ENCODE measurements at places on chromosomes 11 and 22. TPM values are rescaled to one million over a fixed set of nuclear protein-coding genes. Genes with fewer than 3 reads are reported as not detected.

DNA sequence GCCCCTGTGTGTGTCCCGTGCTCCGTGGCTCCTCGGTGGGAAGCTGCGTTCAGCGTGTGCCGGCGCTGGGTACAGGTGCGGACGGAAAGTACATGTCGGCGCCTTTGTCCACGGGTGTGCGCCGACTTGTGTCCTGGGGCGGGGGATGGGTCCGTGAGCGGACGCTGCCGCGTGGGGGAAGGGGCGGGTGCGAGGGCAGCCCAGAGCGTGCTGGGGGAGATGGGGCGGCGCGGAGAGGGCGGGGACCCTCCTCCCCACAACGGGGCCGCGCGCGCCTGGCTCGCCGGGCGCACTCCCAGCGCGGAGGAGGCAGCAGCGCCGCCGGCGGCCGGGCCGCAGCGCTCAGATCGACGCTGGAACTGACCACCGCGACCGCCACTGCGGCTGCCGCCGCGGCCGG, 33.6 kb upstream of the RELT start:
- no peak for DNase-seq

DNA sequence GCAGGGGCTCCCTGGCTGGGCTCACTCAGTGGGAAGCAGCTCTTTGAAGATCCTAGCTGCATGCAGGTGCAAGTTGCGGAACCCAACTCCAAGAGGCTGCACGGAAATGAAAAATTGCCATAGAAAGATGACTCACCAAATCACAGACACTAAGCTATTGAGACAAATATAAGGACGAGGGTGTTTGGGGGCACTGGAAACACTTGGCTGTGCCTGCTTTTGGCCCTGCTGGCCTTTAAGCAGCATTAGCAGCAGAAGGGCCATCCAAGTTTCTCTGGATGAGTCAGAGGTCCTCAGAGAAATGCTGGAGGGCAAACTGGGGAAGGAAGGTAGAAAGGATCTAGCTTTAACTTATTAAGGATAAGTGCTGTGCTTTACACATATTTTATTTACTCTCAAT, 282.3 kb downstream of the KIRREL3 start:
- no peak for DNase-seq

GRCh38 chr11:46684367-46684766, 16.1 kb downstream of the ARHGAP1 start:
- DNase-seq: no peak

RTN4R gene
- 23.3 TPM for polyA plus RNA-seq

GRCh38 chr11:132490978-132491377, 1041.3 kb downstream of the OPCML start:
- peak; percentile 62 for DNase-seq

STK33 gene
- 0.43 TPM for polyA plus RNA-seq

- DNase-seq: no peak
Observed at GRCh38 chr22:36900225-36900624, 13.2 kb upstream of the CSF2RB start.

GRCh38 chr11:68044898-68045351, 6.1 kb downstream of the TCIRG1 start:
- no peak for DNase-seq

DNA sequence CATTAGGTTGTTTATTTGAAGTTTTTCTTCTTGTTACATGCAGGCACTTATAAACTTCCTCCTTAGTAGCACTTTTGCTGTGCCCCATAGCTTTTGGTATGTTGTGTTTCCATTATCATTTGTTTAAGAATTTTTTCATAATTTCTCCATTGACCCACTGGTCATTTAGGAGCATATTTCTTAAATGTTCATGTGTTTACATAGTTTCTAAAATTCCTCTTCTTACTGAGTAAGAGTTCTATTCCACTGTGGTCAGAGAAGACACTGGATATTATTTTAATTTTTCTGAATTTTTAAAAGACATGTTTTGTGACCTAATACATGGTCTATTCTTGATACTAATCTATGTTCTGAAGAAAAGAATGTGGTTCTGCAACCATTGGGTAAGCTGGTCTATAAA, 333.0 kb downstream of the DDX10 start:
- no peak for DNase-seq

KIAA1671 gene
- 6.6 TPM for polyA plus RNA-seq

OR51B2 gene
- polyA plus RNA-seq: not detected

DNA sequence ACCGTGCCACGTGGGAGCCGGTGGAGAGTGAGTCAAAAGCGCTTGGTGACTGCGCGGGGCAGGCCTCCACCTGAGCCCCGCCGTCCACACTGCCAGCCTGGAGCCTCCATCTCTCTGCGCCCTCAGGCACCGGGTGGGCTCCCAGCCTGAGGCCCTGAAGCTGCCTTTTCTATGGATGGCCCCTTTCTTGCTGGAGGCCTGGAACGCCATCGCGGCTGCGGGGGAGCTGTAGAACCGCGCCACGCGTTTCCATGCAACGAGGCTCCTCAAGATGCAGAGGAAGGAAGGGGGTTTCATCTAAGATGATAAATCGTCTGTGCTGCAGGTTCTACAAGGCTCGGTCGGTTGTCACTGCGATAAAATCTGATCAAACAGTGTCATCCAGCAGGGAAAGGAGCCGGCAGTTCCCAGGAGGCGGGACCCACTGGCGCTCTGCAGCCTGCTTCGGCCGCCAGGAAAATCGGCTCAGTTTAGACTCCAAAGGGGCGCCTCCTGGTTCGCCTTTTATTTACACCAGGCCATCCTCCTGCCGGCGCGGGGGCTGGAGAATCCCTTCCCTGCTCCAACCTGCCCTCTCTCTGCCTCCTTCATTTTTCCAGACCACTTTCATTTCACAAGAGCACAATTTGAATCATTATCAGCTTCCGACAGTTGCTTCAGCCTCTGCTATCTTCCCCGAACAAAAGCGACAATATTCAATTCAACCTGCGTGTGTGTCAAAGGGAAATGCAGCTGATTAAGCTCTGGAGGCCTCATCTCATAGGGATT, 624.4 kb downstream of the BRD1 start:
- DNase-seq: no peak

KCNJ4 gene
- not detected for polyA plus RNA-seq

TMEM134 gene
- 59.2 TPM for polyA plus RNA-seq

DNA sequence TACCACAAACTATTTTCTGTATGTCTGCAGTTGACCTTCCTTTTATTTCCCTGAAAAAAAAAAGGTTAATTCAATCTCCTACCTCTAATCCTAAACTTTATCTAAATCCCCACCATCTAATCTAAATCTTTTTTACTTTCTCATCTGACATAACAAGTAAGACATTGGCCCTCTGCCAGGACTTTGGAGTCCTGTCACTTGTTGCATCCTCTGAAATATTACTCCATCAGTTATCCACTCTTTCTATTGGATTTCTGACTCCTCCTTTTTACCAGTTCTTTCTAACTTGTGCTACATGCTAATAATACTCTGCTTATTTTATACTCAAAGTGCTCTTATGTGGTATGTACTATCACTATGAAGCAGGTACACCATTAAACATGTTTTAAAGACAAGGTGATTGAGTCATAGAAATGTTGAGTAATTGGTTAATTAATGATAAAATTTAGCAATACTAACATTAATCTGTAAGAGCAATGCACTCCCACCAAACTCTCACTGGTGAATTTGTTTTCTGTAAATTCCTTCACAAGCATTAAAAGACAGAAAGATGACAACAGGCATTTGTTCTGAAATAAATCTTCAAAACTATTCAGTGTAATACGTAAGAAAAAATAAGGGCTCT, 914.2 kb upstream of the RAG2 start:
- no peak for DNase-seq

C11orf87 gene
- polyA plus RNA-seq: not detected

- DNase-seq: peak; percentile 39
Observed at GRCh38 chr22:24189249-24190158, 8.2 kb downstream of the SUSD2 start.

CHRM4 gene
- not detected for polyA plus RNA-seq

HOATZ gene
- polyA plus RNA-seq: not detected

RIMBP3C gene
- polyA plus RNA-seq: 0.01 TPM

- no peak for DNase-seq
Observed at GRCh38 chr11:1568441-1568911, 3.6 kb downstream of the DUSP8 start.

C11orf16 gene
- polyA plus RNA-seq: not detected

MPST gene
- 82.2 TPM for polyA plus RNA-seq

- DNase-seq: peak; percentile 27
Observed at GRCh38 chr11:122375687-122376399, 259.8 kb upstream of the BLID start.

DSCAML1 gene
- polyA plus RNA-seq: not detected

DNA sequence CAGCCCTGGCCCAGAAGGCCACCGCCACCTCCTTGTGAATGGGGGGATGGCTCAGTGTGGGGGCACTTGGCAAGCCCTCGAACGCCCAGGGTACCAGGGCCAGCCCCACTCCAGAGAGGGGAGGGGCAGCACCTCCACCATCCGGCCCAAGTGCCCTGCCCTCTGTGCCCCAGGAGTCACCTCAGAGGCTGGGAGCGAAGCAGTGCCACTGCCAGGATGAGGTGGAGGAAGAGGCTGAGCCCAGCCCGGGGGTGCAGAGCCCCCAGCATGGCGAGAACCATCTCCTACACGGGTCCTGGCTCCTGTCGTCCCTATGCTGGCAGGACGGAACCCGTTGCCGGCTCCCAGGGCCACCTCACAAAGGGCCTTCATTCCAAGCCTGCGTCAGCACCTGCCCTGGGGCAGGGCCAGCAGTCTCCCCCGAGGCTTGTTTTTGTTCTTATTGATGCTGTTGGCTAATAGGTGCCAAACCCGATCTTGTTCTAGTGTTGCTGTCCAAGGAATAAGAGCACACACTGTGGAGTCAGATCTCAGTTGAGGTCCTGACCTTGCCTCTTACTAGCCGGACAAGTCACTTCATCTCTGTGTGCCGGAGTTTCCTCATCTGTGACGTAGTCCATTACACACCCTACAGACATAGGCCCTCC, at the start of gene FREY1:
Gene FREY1, minus strand, starts transcription at position 307 of the 647 bp plus-strand sequence. Its CDS starts 26 bp downstream, at position 281.
- no peak for DNase-seq

- DNase-seq: no peak
Observed at GRCh38 chr11:111639226-111639925, 37.1 kb downstream of the SIK2 start.

HMOX1 gene
- 1.7 TPM for polyA plus RNA-seq

DNA sequence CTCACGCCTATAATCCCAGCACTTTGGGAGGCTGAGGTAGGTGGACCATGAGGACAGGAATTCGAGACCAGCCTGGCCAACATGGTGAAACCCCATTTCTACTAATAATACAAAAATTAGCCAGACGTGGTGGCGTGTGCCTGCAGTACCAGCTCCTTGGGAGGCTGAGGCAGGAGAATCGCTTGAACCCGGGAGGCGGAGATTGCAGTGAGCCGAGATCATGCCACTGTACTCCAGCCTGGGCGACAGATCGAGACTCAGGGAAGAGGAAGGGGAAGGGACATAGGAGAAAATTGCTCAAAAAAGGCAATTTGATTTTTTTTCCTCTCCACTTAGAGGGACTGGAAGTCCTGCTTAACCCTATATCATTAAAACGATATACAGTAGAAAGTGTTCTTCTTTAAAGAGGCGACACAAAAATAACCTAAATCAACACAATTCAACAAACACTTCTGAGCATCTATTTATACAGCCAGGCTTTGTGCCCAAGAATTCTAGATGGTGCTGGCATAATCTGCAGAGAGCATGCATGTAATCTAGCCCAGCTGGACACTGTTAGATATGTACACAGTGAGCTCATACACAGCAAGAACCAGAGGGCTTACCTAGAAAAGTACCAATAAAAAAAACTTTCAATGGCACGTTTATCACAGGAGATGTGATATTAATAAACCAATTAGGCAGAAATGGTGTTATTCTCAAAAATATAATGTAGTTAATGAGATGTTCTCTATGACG, 20.9 kb upstream of the DENND5A start:
- no peak for DNase-seq

OR6T1 gene
- not detected for polyA plus RNA-seq

SLC6A5 gene
- not detected for polyA plus RNA-seq

CTTN gene
- polyA plus RNA-seq: 134 TPM

OR52E8 gene
- not detected for polyA plus RNA-seq

MPPED2 gene
- polyA plus RNA-seq: not detected

EHD1 gene
- polyA plus RNA-seq: 115 TPM

DNA sequence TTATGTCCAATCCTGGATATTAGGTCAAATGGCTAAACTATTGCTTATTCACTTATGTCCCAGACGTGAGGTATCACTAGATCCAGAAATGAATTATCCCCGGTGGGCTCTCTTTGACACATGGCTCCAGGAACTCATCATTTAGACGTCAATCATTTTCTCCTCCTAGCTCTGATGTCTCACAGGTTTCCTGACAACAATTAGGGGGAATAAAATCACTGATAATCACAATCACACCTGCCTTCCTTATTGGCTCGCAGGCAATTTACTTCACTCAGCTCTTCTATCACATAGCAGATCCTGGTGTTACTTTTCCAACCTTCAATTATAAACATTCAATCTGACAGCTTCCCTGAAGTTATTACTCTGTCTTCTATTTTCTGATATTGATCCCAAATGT, 634.0 kb upstream of the TENM4 start:
- no peak for DNase-seq

DNA sequence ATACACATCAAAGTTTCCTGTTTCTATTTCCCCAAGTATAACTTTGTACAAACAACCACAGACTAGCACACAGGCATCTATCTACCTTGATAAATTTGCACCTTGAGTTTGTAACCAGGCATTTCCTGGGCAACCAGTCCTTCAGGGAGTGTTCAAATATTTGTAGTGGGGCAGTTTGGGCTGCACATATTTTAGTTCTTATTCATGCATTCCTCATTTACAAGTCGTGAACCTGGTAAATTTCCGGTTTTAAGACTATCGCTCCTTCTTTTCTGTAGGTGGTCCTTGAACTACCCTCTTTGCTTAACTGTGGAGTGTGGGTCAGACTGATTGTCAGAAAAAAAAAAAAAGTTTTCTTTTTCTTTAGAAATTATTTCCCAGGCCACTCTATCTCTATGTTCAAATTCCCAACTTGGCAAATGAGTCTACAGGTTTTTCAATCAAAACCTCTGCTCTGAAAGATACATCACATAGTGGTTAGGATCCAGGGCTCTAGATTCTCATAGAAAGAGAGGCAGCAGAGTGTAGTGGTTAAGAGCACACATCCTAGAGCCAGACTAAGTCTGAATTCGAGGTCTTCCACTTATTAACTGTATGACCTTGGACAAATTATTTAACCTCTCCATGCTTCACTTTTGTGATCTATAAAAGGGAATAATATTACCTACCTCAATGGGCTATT, 201.5 kb downstream of the SOX6 start:
- peak; percentile 68 for DNase-seq

BLID gene
- not detected for polyA plus RNA-seq

SPTBN2 gene
- 10.9 TPM for polyA plus RNA-seq

MMP3 gene
- 0.16 TPM for polyA plus RNA-seq

GRCh38 chr11:9838961-9839360, 175.1 kb downstream of the SWAP70 start:
- peak; percentile 91 for DNase-seq

DNA sequence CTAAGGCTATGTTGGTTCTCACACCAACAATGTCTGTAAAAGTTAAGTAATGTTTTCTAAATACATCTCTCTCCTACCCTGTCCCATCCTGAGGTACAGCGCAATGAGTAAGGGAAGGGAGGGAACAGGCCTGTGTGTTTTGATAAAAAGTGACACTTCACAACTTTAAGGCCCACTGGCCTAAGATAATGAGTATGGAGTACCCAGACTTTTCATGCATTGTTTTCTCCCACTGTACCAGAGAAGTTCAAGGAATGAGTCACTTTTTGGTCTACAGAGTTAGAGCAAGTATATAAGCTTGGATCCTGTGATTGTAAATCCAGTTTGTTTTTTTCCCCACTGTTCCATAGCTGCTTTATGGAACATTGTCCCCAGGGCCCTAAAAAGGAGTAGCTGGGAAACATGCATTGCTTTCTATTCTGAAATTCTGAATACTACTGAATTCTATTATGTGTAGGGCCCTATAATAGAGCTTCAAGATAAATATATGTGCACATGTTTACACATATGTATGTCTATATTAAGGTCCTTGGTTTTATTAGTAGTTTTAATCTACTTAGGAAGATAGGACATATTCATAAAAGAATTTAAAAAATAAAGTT, 29.8 kb downstream of the KCNE3 start:
- DNase-seq: no peak

Measured in foreskin keratinocyte (primary cell).